WTC11 (cell line): ENCODE measurements at places on chromosomes 2 and 18. TPM values are rescaled to one million over a fixed set of nuclear protein-coding genes. Genes with fewer than 3 reads are reported as not detected.
A peak's percentile ranks its signal among the peaks of the same experiment; 100 is the strongest.

Gene REG3A
- 0.37 TPM in 1 of 3 replicates, not detected in the others for total RNA-seq

DNA sequence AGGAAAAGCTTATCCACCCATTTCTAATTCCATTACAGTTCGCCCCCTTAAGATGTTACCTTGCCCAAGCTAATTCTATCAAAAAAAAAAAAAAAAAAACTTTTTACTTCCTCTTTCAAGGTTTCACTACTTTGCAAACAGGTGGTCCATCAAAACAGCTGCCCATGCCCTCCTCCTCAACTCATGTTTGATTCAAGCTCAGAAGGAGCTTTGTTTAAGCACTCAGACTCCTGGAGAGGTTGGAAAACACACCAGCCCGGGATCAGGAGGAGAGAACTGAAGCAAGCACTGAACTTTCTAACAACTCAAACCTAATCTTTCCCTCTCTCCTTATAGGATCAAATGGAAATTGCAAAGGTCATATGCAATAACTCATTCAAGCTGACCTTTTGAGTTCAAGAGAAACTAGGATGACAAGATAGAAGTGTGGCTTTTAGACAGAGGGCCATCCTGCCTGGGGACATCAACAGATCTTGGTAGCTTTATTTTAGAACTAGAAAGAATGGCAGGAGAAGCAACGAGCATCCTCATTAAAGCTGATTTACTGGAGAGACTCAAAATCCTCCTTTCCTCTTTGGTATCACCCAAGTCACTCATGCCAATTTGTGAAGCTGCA, 28.3 kb upstream of the FZD7 start:
- DNase-seq = no peak
- peaks cover 17% of the 10 kb centered on the region for H3K4me1 ChIP-seq
- H3K27ac ChIP-seq = no peak overlapping the region; the same call in 1 of the 2 replicates
- H3K4me3 ChIP-seq = no peak overlapping the region

DNA sequence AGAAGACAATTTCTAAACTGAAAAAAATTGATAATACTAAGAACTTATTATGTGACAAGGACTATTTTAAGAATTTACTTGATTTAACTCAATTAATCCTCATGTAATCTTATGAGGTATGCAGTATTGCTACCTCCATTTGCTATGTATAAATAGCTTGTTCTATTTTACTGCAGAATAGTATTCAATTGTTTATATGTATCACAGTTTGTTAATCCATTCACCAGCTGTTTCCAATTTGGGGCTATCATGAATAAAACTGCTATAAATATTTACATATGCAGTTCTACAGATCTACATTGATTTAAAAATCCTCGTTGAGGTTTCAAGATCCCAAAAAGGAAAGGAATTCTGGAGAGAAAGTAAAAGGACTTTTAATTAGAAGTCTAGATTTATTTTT, 54.8 kb upstream of the DOCK10 start:
- no peak overlapping the region for H3K4me3 ChIP-seq
- H3K36me3 ChIP-seq = no peaks in the 10 kb centered on the region
- no peak for DNase-seq
- no peak overlapping the region for H3K27ac ChIP-seq
- H3K4me1 ChIP-seq = no peaks in the 10 kb centered on the region
- H3K27me3 ChIP-seq = no peaks in the 10 kb centered on the region

DNA sequence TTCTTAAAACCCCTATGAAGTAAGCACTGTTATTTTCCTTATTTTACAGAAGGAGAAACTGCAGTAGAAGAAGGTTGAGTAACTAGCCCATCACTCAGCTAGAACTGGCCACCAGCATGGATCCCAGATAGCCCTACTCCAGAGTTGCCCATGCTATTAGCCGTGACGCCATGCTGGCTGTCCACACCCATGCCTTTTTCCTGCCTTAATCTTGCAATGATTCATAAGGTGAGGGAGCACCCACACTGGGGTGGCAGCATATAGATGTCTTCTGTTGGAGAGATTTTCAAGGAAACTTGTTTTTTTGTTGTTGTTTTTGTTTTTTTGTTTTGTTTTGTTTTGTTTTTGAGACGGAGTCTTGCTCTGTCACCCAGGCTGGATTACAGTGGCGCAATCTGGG, 204.1 kb upstream of the HAAO start:
- no peak overlapping the region for H3K4me3 ChIP-seq
- H3K4me1 ChIP-seq = no peaks in the 10 kb centered on the region
- H3K36me3 ChIP-seq = peaks cover 4% of the 10 kb centered on the region
- no peak overlapping the region for H3K27ac ChIP-seq
- no peak for DNase-seq

Gene FAM110C
- 6.1 to 7.7 TPM (median 7.3 TPM) in 3 replicates for total RNA-seq

Gene CNTNAP5
- 0.22 to 0.57 TPM (median 0.34 TPM) in 3 replicates for total RNA-seq

GRCh38 chr2:43511199-43511598, 84.6 kb downstream of the THADA start:
- no peaks in the 10 kb centered on the region for H3K4me1 ChIP-seq
- no peak overlapping the region for H3K27ac ChIP-seq
- no peak overlapping the region for H3K4me3 ChIP-seq
- H3K27me3 ChIP-seq = no peaks in the 10 kb centered on the region
- peaks cover 7% of the 10 kb centered on the region for H3K36me3 ChIP-seq
- no peak for DNase-seq

DNA sequence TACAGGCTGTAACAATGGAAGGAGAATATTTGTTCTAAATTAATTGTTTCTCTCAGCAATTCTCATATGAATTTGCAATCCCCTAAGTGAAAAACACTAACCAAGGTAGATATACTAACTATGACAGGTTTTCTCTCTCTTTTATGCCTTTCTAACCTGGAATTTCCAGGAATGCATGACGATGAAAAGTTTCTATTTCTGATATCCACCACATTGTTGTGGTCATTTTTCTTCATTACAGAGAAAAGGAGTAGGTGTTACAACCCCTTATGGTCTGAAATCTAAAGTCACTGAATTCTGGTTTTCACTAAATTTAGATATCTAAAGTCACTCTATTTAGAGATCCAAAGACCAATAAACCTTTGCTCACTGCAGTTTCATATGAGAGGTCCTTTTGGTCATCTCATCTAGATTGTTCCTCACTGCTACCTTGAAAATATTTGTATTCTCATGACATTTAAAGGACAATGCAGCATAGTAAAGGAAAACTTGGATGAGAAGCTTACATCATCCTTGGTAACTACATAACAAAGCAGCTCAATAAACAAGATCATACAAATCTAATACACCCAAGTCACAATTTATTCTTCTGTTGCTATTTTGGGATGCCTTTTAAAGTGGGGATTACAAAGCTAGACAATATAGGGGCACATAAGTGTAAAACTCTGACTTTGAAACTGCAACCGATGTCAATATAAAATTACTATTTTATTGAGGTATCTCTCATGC, 85.8 kb downstream of the TCF4 start:
- H3K27me3 ChIP-seq = no peaks in the 10 kb centered on the region
- no peaks in the 10 kb centered on the region for H3K36me3 ChIP-seq
- H3K4me3 ChIP-seq = peak overlapping the region; percentile 33
- DNase-seq = no peak

- no peak overlapping the region for H3K27ac ChIP-seq
- peaks cover 11% of the 10 kb centered on the region; the same call in 1 of the 2 replicates for H3K27me3 ChIP-seq
- peaks cover 10% of the 10 kb centered on the region for H3K4me1 ChIP-seq
- no peak overlapping the region for H3K4me3 ChIP-seq
- no peak for DNase-seq
Measured at GRCh38 chr2:218063486-218063885, 5.6 kb upstream of the RUFY4 start.

DNA sequence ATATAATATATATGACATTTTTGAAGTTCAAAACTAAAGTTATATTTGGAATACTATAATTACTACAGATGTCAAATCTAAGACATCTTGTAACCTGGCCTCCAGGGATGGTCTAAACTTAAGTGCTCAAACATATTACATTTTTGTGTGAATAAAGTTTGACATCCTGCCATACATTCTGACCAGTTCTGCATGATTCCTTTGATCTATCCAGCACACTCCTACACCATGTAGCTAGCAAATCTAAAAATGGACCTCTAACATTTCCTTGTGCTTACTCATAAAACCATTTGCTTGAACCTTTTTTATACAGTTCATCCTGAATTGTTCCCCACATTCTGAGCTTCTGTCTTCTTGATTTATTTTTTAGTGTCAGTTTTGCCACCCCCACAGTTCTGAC, 294.3 kb upstream of the ZNF804A start:
- H3K4me3 ChIP-seq = no peak overlapping the region
- no peak overlapping the region for H3K27ac ChIP-seq
- no peaks in the 10 kb centered on the region for H3K36me3 ChIP-seq
- H3K4me1 ChIP-seq = no peaks in the 10 kb centered on the region
- H3K27me3 ChIP-seq = no peaks in the 10 kb centered on the region
- DNase-seq = no peak

DNA sequence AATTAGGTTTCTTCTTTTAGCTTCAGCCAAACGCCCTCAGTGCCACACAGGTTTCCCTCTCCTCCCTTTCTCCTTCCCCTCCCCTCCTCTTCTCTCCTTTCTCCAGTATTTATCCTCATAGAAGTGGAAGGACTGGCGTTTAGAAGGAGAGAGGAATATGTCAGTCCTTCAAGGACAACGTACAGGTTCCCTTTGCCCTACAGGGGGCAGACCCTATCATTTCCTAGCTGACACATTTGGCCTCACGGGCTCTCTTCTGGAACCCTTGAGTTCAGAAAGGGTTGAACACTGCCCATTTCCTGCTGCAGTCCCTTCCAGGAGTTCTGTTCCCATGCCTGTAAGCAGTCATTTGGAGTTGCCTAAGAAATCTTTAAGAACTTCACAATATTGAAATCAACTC, 46.1 kb downstream of the CDCA7 start:
- H3K27ac ChIP-seq = 0 out of 2 replicates have a peak overlapping the region, but pooled peaks have one; percentile 21
- peaks cover 3% of the 10 kb centered on the region for H3K27me3 ChIP-seq
- DNase-seq = no peak
- H3K4me3 ChIP-seq = peak overlapping the region; percentile 72; the same call in 1 of the 2 replicates
- H3K4me1 ChIP-seq = peaks cover 41% of the 10 kb centered on the region

Gene GRB14
- total RNA-seq = 14.9 to 17.2 TPM (median 17.2 TPM) in 3 replicates

Gene RTKN
- total RNA-seq = 66.6 to 80.1 TPM (median 67.7 TPM) in 3 replicates

- no peak overlapping the region for H3K27ac ChIP-seq
- peaks cover 42% of the 10 kb centered on the region for H3K4me1 ChIP-seq
- no peak overlapping the region for H3K4me3 ChIP-seq
- no peaks in the 10 kb centered on the region for H3K36me3 ChIP-seq
- DNase-seq = no peak
Measured at GRCh38 chr2:9767656-9768281, 75.5 kb upstream of the TAF1B start.

DNA sequence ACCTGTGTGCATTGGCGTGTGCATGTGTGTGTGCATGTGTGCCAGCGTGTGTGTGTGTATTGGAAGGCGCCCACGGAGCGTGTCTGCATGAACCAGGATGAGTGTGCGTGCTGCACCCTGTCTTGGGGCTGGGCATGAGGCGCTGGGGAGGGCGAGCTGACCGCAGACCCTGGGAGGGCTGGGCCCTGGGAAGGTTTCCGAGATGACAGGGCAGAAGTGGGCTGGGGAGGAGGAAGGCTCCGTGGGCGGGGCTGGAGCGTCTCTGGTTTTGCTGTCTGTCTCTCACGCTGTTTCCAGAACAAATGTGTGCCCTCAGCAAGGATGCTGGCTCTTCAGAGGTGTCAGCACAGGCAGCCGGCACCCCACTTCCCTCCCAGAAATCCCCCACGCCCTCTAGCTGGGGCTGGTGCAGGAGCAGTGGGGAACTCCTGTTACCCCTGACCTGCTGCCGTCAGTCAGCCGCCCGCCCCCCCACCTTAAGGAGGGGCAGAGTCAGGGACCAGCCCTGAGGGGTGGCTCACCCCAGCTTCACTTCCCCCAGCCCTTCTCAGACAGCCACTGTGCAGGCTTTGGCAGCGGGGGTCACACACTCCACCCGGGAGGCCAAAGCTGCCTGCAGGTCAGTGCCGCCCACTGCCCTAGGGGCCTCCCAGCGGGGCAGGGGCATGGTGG, at the start of gene GPR35:
GPR35 (plus strand) TSS at position 531 of the 672 bp plus-strand sequence. CDS start 4,473 bp downstream, outside the sequence.
- H3K4me3 ChIP-seq = no peak within 1 kb of the TSS
- H3K4me1 ChIP-seq = no peaks in the 10 kb centered on the region
- H3K36me3 ChIP-seq = no peaks in the 10 kb centered on the region; the same call in 1 of the 2 replicates
- H3K27ac ChIP-seq = no peak within 1 kb of the TSS; the same call in 1 of the 2 replicates

GRCh38 chr2:69979902-69980807, 18.7 kb upstream of the ASPRV1 start:
- DNase-seq = no peak
- no peak overlapping the region for H3K4me3 ChIP-seq
- peaks cover 19% of the 10 kb centered on the region for H3K4me1 ChIP-seq
- no peaks in the 10 kb centered on the region for H3K36me3 ChIP-seq

- H3K27me3 ChIP-seq = no peaks in the 10 kb centered on the region
- H3K4me1 ChIP-seq = no peaks in the 10 kb centered on the region
- H3K27ac ChIP-seq = no peak overlapping the region
- H3K36me3 ChIP-seq = peaks cover 11% of the 10 kb centered on the region
Measured at GRCh38 chr2:65331336-65332025, 100.9 kb downstream of the SPRED2 start.

GRCh38 chr18:57050310-57050949, 96.5 kb upstream of the BOD1L2 start:
- H3K27ac ChIP-seq = no peak overlapping the region; the same call in 1 of the 2 replicates
- 0 out of 2 replicates have a peak, but pooled peaks cover 3% of the 10 kb centered on the region for H3K27me3 ChIP-seq
- DNase-seq = no peak
- peaks cover 26% of the 10 kb centered on the region for H3K36me3 ChIP-seq
- H3K4me1 ChIP-seq = peaks cover 14% of the 10 kb centered on the region

- H3K4me1 ChIP-seq = no peaks in the 10 kb centered on the region
- no peak for DNase-seq
Measured at GRCh38 chr2:229022652-229023051, 248.4 kb downstream of the PID1 start.

DNA sequence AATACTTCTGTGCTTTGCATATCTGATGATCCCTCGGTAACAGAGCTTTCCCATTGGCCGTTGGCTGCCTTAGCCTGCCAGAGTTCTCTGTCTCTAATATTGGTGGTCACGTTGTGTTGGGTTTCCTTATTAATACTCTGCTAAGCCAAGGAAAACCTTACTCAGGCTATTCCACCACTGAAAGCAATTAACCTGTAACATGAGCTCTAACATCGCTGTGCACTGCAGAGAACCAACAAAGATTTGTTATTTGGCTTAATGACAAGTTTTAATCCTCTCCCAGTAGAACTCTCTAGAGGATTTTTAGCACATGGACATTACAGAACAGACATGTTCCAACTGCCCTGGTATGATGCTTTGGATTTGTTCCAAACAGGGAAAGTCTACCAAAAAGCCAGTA, 825.9 kb upstream of the POU3F3 start:
- no peak for DNase-seq
- no peak overlapping the region for H3K27ac ChIP-seq
- no peaks in the 10 kb centered on the region for H3K27me3 ChIP-seq
- H3K36me3 ChIP-seq = no peaks in the 10 kb centered on the region

Gene ZNF385B
- total RNA-seq = 1.3 to 2.2 TPM (median 2.2 TPM) in 3 replicates
